ENCODE measurements at places on chromosomes 6 and 20. TPM values are rescaled to one million over a fixed set of nuclear protein-coding genes. Genes with fewer than 3 reads are reported as not detected.

CST2 gene
- total RNA-seq: not detected

SLC22A2 gene
- 1.4 TPM for total RNA-seq

RNF5 gene
- 93.1 TPM for total RNA-seq

TFAP2A gene
- 0.89 TPM for total RNA-seq

OR2H1 gene
- total RNA-seq: not detected

ENPP3 gene
- total RNA-seq: 1.6 TPM

FAM120B gene
- total RNA-seq: 38.9 TPM

RBM24 gene
- total RNA-seq: 4.2 TPM

SLC17A3 gene
- total RNA-seq: 0.29 TPM
